Amniotic stem cell (primary cell): ENCODE measurements at places on chromosomes 4 and X.

DNA sequence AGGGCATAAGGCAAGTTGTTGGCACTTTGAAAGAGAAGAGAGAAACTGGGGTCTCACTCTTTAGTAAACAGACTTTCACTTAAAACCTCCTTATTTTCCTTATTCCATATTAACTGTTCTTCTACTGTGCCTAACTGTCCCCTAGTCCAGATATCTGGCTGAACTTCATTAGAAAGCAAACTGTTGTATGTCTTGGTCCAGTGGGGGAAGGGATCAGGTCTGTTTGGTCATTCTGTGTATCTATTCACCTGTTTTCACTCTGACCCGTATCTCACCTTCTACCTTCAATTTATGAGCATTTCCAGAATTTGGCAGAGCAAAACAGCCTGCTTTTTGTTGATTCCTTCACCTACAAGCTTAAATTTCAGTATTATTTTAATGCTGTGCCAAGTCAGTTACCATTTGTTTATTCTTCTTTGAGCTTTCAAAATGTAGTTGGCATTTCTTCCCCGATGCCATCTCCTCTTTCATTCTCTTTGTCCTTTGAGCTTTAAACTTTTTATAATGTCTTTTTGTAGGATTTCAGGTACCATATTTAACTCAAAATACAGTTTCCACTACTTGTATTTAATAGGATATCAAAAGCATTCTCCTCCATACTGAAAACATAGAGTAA, 188.6 kb upstream of the PPARGC1A start:
- DNase-seq = no peak

GRCh38 chrX:48961585-48962091, 4.2 kb upstream of the OTUD5 start:
- DNase-seq = no peak

DNA sequence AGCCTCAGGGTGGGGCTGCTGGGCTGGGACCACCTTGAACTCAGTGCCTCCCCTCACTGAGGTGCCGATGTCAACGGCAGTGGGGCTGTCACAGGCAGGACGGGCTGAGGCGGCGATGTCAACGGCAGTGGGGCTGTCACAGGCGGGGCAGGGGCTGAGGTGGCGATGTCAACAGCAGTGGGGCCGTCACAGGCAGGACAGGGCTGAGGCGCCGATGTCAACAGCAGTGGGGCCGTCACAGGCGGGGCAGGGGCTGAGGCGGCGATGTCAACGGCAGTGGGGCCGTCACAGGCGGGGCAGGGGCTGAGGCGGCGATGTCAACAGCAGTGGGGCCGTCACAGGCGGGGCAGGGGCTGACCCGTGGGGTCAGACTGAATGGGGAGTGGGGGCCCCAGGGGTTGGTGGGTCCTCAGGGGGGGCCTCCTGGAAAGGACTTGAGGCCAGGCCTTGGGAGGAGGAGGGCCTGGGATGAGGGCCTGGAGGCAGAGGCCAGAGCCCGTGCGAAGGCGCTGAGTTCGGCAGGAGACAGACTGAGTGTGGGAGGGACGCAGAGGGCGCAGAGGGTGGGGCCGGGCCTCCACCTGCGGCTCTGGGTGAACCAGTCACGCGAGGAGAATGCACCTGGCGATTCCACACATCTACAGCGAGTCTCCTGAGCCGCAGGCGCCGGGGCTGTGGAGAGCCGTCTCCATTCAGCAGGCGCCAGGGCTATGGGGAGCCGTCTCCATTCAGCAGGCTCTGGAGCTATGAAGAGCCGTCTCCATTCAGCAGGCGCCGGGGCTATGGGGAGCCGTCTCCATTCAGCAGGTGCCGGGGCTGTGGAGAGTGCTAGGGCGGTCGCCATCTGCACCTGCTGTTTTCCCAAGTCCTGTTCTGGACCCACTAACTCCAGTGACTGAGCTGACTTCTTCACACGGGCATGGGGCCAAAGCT, 22.9 kb downstream of the ATP5ME start:
- DNase-seq = no peak

- DNase-seq = no peak
Observed at GRCh38 chrX:132576939-132577338, 88.1 kb upstream of the MBNL3 start.

- DNase-seq = no peak
Observed at GRCh38 chr4:79578606-79579005, 170.6 kb upstream of the GK2 start.

DNA sequence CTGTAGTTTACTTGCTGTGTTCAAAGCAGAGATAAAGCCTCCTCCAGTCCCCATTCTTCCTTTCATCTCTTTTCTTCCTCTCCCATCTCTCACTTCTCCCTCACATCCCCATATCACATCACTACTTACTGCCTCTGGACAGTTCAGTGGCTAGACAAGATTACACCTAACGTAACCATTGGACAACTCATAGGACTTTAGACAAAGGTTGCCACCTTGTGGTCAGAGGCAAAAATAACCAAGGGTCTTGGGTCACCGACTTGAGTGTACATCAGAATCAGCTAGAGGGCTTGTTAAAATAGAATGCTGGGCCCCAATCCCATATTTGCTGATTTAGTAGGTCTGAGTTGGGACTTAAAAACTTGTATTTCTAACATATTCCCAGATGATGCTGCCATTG, 109.3 kb upstream of the DGKK start:
- peak; percentile 0 for DNase-seq

GRCh38 chrX:72048510-72049455, 82.9 kb downstream of the RTL5 start:
- no peak for DNase-seq

GRCh38 chr4:18627447-18628005, 606.0 kb upstream of the LCORL start:
- no peak for DNase-seq

GRCh38 chr4:104163820-104164219, 330.9 kb downstream of the CXXC4 start:
- DNase-seq = no peak

DNA sequence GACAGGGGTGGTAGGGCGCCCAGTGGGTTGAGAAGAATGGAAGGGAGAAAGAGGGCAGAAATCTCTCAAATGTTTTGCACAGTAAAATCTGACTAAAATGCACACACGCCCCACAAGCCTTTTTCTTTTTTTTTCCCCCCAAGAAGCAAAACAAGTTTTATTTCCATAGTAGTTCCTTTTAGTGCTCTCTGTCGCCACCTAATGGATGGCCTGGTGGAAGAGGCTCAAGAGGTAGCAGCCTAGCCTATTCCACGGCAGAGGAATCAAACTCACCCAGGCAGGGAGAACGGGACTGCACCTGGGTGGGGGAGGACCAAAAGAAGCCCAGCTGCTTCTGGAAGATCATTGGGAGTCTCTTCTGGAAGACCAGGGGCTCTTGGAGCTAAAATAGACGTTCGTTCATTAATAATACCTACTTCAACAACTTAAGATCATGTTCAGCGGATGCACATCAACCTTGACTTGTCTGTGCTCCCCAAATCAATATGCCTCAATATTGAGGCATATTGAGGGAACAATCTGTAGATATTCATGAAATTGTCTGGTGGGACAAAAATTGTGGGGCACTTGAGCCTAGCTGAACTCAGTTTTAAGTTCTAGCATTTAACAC, 31.6 kb upstream of the IRAK1 start:
- DNase-seq = peak; percentile 12

GRCh38 chr4:99921174-99921573, 25.2 kb downstream of the DNAJB14 start:
- DNase-seq = no peak

- no peak for DNase-seq
Observed at GRCh38 chr4:140710908-140711622, 45.1 kb downstream of the TBC1D9 start.

DNA sequence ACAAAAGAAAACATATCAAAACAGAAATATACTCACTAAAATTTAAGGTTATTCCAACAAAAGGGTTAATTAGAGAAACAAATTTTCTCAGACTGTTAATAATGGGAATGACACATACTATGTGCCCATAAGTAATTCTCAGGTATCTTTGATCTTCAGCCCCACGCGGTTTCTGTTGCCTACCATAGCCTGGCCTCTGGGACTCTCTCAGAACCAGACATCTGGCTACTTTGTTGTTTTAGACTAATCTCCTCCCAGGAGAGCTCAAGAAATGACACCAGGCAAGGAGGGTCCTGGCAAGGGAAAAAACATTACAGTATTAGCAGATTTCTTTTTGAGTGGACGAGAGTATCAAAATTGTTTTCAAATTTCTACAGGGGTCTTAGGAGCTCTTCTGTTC, 43.7 kb downstream of the SLC10A7 start:
- no peak for DNase-seq

DNA sequence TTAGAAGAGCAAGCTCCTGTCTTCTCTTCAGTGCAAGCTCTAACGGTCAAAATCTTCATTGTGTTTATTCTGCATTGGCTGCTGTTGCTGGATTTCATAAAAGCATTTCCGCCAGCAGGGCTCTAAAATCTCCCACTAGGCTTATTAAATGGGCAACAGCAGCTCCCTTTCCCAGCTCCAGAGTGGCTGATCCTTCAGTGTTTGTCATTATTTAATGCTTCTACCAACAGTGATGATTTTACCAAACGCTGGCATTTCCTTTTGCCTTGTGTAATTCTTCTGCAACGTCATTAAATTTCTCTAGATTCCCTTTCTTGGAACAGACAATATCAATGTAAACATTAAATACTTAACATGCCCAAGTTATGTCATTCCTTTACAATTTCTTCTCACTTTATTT, 20.1 kb downstream of the SLC7A11 start:
- DNase-seq = peak; percentile 76

GRCh38 chrX:40290517-40290916, 192.8 kb upstream of the BCOR start:
- DNase-seq = no peak

GRCh38 chr4:120025516-120025915, 41.1 kb downstream of the MAD2L1 start:
- no peak for DNase-seq

- no peak for DNase-seq
Observed at GRCh38 chr4:158290912-158291311, 80.6 kb downstream of the TMEM144 start.

- DNase-seq = no peak
Observed at GRCh38 chr4:118254368-118254767, 98.4 kb downstream of the PRSS12 start.

GRCh38 chr4:158656439-158656838, 15.2 kb downstream of the C4orf46 start:
- no peak for DNase-seq
